ENCODE measurements at places on chromosomes 6 and 20.
A peak's percentile ranks its signal among the peaks of the same experiment; 100 is the strongest.

GRCh38 chr6:130046671-130047070 is 28.3 kb downstream of the L3MBTL3 start:
- DNase-seq, result peak; percentile 17

- no peak for DNase-seq
These were observed 17.2 kb upstream of the SPAG4 start for GRCh38 chr20:35598476-35598875.

- DNase-seq, result no peak
These were observed 43.9 kb downstream of the INSM1 start for GRCh38 chr20:20411836-20412235.

GRCh38 chr6:84766118-84766798 is 1.9 kb upstream of the TBX18 start:
- DNase-seq, result no peak

DNA sequence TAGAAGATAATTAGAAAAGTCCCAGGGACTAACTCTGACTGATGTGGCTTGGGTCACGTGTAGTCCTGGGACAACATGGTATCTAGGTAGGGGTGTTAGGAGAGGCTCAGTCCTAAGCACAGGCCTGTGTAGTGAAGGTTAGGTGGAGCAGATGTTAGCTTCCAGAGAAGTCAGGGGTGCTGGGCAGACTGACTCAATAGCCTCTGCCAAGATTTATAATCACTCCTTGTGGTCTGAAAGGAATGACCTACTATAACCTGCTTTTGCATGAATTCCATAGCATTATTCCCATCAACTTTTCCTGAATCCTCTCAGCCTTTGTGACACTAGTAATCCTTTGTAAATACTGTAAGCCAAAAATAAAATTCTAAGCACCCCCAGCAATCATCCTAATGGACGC is 10.2 kb upstream of the PEX7 start:
- DNase-seq, result no peak

- DNase-seq, result no peak
These were observed 129.8 kb upstream of the GJE1 start for GRCh38 chr6:142002825-142003405.

- no peak for DNase-seq
These were observed 2.0 kb downstream of the ZNF318 start for GRCh38 chr6:43367245-43367984.

GRCh38 chr6:31877125-31877650 is 1.6 kb downstream of the SLC44A4 start:
- no peak for DNase-seq

GRCh38 chr6:157017861-157018260 is 240.7 kb downstream of the ARID1B start:
- DNase-seq, result no peak

GRCh38 chr6:19465256-19465655 is 371.9 kb upstream of the ID4 start:
- no peak for DNase-seq

- no peak for DNase-seq
These were observed 170.2 kb upstream of the ZNF217 start for GRCh38 chr20:53763707-53764414.

GRCh38 chr20:39338469-39339376 is 376.6 kb downstream of the DHX35 start:
- no peak for DNase-seq

DNA sequence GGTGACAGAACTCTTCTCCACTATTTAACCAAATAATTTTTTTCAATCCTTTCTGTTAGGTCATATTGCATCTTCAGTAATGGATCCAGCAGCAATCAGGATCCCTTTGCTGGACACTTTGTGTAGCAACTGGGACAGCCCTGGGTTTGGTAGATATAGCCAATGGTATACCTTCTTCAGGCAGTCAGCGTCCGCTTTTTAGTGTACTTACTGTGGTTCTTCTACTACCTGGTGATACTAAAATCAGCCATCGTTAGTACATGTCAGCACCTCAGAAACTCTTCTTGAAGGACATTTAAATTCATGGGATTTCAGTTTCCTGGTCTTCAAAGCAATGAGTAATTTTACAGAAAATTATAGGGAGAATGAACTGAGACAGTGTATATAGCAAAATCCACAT is 93.5 kb downstream of the ADGRG6 start:
- no peak for DNase-seq

- DNase-seq, result no peak
These were observed 29.2 kb downstream of the FIG4 start for GRCh38 chr6:109720311-109720710.

- no peak for DNase-seq
These were observed 72.3 kb downstream of the LINC00237 start for GRCh38 chr20:21033817-21034216.

DNA sequence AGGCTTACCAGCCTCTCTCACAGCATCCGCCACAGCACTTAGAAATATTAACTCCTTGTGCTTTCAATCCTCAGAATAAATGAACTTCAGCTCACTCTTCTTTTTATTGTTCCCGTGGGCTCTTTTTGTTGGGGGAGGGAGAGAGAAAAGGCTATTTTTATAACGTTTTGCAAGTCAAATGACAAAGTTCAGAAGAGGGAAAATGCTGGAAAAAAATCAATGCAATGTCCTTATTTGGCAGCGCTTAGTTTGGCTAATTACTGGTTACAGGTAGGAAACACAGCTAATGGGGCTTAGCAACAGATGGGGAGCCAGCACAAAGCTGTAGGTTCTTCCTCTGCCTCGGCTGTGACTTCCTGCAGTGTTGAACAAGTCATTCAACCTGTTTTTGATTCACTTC is 1067.0 kb upstream of the MAP3K7 start:
- DNase-seq, result no peak

GRCh38 chr6:126427713-126428112 is 87.8 kb downstream of the CENPW start:
- DNase-seq, result no peak

DNA sequence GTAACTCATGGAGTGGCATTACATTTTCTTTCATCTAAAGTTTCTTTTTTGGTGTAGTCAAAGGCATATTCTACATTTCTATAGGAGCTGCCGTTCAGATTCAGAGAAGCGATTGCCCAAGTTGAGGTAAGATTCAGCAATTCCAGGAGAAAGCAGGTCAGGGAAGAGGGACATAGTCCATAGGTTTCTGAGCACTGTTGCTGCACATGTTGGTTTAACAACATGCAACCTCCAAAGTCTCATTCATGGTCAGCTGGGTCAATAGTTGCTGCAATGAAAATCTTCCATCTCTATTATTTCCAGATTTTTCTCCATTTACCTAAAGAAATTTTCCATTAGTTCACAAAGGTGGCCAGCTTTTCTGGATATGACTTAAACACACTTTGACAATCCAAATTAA is 682.3 kb upstream of the MAN1A1 start:
- DNase-seq, result no peak

DNA sequence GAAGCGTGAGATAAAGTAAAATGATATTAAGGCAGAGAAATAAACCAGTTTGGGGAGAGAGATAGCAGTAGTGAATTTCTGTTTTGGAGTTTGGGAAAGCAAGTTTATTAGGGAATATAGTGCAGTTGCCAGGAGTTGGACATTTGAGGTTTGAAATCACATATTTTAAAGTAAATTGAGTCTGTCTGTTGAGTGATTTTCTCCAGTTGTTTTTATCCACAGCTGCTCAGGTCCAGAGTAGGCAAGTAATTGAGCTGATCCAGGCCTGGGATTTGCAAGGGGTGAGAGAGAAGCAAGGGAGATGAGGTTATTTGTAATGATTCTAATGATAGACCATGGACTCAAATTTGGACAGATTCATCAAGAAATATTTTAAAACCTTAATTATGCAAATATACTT is 481.9 kb downstream of the UTRN start:
- no peak for DNase-seq

DNA sequence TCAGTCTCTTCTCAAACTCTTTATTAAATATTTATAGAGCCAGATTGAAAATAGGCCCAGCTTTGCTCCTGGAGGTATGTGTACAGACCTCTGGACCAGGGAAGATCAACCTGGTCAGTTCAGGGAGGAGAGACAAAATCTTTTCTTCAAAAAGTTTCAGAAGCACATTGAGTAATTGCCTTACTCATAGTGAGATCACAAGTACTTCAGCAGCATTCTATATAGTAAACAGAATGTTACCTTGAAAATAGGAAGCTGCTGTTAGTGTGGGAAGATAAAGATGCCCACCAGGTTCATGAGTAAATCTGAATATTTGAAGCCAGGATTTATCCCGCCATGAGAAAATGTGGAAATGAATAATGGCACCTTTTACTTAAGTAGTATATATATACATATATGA is 665.9 kb upstream of the CITED2 start:
- DNase-seq, result no peak
